ENCODE measurements at places on chromosomes 4 and X.

GRCh38 chrX:106036716-106037115, 1.8 kb downstream of the SERPINA7 start:
- DNase-seq: no peak

DNA sequence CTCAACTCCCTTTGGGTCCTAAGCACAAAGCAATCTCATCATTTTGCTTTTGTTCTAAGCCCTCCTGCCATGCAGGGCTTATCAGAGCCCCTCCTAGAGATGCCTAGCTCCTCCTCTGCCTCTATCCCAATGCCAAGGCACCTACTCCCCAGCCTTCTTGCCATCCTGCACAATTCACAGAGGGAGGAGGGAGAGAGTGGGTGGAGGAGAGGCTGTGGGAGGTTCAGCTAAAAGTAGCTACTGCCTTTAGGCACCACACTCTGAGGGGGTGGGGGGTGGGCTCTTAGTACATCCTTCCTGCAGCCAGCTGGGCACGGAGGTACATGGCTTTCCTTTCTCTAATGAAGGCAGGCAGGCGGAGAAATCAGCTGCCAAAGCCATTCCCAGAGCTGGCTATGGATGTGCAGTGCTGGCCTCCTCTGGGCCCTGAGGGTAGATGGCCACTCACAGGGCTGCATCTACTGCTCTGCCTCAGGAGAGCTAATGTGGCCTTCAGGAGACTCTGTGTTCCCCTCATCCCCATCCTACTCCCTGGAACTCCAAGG, 40.1 kb downstream of the ARHGEF9 start:
- DNase-seq: no peak

- no peak for DNase-seq
Observed at GRCh38 chr4:14087921-14088320, 460.4 kb upstream of the BOD1L1 start.

DNA sequence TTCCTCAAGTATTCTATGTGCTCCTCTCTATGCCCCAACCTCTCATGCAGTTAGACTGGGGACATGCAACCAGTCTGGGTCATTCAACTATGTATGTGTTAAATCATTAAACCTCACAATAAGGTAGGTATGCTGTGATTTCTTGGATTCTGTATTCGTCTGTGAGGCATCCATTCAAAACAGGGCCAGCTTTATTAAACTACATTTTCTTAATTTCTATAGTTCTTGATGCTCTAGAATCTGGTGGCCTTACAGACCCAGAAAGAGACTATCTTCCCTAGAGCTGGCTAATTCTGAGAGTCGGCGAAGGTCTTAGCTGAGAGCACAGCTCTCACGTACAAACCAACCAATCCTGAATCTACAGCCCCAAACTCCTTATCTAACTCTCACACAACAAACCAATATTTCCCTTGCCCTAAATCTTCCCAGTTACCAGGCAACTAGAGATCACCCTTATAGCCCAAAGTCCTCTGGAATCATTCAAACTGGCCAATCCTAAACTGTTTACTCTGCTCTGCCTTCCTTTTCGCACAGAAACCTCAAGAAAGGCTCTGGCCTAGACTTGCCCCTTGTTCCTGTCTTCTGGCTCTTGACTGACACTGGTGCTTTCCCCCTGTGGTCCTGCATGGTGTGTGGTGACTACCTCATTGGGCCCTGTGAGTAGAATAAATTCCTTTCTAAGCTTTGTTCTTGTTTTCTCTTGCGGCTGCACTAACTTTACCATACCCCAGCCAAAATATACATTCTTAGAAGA, 203.5 kb upstream of the TET2 start:
- DNase-seq: no peak

DNA sequence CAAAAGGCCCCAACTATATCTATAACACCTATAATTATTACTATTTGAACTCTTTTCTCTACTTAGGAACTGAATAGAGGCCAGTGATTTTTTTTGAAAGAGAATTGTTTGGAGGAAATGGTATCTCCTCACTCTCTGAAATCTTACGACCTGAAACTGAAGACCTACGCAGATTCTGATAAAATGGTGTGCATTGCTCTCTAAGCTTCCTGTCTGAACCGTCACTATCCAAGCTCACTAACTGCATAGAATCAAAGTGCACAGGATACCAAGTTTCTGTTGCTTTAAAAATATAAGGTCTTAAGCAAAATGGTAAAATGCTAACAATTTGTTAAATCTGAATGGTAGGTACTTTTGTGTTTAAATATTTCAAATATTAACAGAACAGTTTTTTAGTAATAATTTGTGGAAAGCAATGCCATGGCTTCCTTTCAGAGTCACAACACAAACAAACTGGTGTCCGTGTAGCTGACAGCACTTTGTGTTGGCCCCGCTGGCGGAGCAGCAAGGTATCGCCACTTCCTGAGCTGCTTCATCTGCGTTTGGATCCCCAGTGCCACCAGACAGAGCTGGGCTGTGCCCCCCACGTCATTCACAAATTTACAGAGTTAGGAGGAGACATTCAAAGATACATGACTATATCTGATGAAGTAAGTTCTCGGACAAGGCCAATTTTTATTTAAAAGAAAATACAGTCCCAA, 313.9 kb downstream of the FBXW7 start:
- DNase-seq: no peak

DNA sequence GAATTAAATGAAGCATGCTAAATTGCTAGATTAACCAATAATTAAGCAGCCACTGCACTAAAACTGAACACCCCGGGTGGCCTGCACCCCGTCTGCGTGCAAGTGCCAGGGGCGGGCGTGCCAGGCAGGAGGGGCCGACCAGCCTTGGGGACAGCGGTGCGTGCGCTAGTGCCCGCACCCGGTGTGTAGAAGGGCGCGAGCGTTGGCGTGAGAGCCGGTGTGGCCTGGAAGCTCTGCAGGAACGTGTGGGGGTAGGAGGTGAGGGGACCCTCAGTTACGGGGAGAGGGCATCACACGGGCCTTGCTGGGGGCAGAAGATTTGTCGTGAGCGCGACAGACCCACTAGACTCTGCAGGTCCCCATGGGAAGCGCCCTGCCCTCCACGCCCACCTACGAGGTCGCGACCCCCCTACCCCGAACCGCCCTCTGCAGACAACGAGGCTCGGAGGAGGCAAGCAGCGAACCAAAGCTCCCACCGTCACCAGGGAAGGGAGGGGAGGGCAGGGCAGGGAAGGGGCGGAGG, 105.8 kb downstream of the FAM53A start:
- DNase-seq: no peak

DNA sequence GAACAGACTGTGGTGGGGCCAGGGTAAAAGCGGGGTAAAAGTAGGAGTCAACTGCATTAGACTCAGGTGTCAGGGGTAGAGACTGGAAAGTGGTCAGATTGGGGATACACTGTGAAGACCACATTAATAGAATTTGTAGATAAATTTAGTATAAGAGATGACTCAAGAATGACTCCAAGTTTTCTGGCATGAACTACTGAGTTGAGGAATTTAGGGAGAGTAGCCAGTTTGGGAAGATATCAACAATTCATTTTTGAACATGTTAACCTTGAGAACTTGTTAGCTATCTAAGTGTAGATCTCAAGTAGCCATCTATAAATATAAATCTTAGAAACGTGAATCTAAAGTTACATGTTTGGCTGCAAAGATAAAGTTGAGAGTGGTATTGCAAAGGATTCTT, 206.9 kb upstream of the HCCS start:
- no peak for DNase-seq

DNA sequence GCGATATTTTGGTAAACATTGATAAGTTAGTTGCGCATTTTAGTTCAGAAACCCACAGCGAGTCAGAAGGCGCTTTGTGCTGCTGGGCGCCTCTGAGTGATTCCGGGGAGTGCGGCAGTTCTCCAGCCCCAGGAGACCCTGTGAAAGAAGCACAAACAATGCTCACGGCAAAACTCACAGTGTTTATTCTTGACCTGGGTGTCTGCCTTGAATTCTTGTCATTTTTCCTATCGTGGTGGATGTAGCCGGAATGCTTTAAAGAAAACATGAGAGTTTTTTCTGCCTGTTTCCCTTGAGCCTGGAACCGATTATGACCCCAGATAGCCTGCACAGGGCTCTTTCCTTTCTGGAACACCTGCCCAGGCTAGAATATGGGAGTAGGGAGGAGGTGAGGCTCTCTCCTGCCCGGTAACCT, 6.7 kb downstream of the TBL1X start:
- DNase-seq: no peak

GRCh38 chr4:174434455-174434854, 87.8 kb downstream of the HPGD start:
- no peak for DNase-seq

GRCh38 chrX:136920001-136920400, 39.5 kb upstream of the RBMX start:
- DNase-seq: peak; percentile 16

- no peak for DNase-seq
Observed at GRCh38 chr4:168489616-168490015, 7.2 kb upstream of the PALLD start.

- peak; percentile 16 for DNase-seq
Observed at GRCh38 chr4:76430519-76431388, 4.3 kb upstream of the SHROOM3 start.

DNA sequence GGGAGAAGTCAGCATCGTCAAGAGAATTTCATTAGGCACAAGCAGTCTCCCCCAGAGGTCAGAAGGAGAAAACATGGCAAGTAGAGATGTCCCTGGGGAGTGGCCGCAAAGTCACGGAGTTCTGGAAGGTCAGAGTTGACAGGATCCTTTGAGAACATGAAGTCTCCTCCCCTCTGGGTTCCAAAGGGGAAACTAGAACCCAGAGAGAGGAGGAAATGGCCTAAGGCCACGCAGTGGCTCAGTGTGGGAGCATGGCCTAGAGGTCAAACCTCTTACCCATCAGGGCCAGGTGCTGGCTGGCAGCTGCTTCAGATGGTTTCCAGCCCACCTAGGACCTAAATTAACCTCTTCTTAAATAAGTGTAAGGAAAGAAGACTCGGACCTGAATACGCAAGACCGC, 884 bp downstream of the IDH3G start:
- DNase-seq: no peak

DNA sequence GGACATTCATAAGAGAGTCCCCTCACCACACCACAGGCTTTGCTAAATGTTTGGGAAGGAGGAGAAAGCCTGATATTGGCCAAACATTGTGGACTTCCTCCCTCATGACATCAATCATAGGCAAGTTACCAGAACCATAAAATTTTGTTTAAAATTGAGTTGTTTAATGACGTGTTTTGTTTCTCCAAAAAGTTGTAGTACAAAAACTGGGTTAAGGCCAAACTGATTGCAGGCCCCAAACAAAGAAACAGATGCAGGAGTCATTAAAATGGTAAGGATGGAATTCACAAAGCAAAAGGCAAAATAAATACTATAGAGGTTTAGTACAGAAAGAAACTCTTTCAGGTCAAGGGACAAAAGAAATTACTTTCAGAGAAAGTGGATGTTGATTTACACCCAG, 3.9 kb upstream of the ODAM start:
- DNase-seq: no peak

DNA sequence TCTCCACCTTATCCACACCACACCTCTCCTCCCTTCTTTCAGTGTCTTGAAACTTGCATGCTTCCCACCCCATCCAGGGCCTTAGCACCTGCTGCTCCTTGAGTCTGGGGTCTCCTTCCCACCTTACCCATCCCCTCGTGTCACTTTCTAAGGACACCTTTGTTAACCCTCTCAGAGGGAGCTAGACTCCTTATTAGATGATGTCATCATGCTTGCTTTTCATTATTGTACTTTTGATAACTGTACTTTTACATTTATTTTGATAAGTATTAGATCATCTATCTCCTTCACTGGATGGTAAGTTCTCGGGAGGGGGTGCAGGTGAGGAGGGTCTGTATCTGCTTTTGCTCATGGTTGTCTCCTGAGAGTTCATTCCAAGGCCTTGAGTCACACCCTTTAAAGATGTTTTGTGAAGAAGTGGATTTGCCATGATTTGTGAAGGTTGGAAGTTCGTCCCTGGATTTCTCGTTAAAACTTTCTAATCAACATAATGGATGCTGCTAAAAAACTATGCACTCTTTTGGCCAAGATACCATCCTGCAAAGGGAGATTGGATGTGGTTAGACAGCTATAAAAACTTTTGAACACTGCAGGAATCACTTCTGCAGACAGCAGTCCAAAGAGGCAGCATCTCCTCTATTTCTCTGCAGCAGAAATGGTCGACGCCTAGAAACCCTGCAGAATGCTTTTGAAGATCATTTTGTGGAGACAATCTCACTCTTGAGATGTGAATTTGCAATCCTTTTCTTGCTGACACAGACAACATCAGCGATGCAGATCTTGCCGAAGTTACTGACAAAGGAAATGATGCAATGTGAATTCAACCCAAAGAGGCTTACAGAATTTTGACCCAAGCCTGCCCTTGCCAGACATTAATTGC, 69.6 kb downstream of the ENPP6 start:
- DNase-seq: no peak

DNA sequence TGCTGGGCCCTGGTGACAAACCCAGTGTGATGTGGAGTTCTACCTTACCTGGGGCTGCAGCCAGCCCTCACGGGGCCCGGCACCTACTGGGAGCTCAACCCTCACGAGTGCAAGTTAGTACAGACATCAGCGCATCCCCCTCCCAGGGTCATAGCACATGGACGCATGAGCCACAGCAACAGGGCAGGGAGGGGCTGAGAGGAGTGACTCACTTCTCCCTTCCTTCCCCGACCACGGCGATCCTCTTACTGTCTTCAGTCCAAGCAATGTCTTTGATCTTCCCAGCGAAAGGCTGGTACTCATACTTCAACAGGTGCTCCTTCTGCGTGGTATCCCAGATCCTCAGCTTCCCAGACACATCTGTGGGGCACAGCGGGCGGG, 17.8 kb downstream of the WDR1 start:
- no peak for DNase-seq

GRCh38 chrX:129496625-129497024, 26.7 kb downstream of the SMARCA1 start:
- DNase-seq: no peak

DNA sequence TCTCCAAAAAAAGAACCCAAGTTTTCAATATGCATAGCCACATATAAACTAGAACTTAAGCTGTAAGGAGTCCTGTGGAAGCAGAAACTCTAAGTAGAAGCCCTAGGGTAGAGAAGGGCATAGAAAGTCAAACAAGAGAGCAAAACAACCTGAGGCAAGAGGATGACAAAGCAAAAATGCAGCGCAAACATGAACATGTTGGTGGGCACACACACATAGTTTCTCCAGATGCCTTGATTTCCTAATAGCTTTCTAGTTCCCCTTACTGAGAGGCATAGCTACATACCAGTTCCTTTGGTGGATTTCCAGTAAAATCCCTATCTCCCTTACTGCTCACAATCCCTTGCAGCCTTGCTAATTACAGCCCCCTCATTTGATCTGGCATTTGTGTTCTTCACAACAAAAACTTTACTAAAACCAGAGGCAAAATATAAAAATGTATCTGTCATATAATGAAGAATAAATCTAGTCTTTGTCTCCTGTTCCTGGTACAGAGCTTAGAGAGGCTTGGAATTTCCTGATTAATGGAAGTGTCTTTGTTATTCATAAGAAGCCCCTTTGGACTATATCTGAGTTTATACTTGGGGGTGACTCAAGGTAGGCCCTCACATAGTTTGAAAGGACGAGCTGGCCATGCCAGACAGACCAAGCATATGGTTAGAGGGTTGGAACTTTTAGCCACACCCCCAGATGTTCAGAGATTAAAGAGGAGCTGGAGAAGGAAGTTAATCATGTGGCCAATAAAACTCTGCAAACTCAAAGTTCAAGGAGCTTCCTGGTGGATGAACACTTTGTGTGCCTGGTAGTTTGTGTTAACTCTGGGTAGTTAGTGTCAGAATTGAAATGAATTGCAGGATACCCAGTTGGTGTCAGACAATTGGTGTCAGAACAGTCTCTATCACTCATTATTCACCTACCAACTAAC, 52.7 kb upstream of the ZCCHC13 start:
- DNase-seq: no peak

GRCh38 chrX:14690553-14690952, 161.2 kb downstream of the GLRA2 start:
- DNase-seq: no peak

Data from NCI-H1092 (cell line).